ENCODE measurements at places on chromosomes 11 and 22. TPM values are rescaled to one million over a fixed set of nuclear protein-coding genes. Genes with fewer than 3 reads are reported as not detected.

RAB38 gene
- 6.9 TPM for total RNA-seq

DNA sequence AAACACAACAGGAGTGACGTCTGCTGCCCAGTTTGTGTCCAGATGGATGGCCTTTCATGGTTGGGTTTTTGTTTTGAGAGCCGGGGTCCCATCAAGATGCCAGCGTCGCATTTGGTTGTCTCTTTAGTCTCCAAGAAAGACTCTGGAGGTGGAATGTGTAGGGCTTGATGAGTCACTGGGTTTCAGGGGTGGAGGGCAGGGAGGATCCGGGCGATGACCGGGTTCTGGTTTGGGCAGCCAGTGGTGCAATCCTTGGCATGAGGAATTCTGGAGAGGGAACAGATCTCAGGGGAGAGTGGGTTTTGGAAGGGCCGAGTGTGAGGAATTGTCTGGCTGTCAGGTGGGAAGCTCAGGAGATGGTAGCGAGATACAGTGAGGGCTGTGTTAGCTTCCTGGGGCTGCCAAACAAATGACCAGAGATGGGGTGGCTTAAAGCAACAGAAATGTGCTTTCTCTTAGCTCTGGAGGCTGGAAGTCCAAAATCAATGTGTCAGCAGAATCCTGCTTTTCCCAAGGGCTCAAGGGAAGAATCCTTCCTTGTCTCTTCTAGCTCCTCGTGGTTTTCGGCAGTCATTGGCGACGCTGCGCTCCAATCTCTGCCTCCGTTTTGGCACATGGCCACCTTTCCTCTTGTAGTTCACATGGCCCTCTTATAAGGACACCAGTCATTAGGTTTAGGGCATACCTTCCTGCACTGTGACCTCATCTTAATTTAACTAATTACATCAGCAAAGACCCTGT lies 26.4 kb upstream of the PPFIA1 start:
- DNase-seq = no peak

ACP2 gene
- 87.7 TPM for total RNA-seq

DNA sequence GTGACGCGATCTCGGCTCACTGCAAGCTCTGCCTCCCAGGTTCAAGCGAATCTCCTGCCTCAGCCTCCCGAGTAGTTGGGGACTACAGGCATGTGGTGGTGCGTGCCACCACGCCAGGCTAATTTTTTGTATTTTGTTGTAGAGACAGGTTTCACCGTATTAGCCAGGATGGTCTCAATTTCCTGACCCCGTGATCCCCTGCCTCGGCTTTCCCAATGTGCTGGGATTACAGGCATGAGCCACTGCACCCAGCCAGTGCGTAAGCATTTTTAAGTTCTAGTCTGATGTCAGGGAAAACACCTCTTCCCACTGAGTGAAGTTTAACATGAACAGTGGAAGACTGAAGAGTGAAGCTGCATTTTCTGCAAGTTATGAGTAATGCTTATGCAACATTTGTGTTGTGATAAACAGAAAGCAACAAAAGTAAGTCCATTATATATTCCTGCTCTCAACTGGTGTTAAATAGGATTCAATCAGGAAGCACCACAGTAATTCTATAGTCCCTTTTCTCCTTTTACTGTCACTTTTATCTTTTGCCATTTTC lies 1219.8 kb upstream of the RAG2 start:
- no peak for DNase-seq

TMX2 gene
- 95.3 TPM for total RNA-seq

GRCh38 chr22:44709881-44710392 lies 7.9 kb downstream of the PRR5 start:
- DNase-seq = no peak

DNA sequence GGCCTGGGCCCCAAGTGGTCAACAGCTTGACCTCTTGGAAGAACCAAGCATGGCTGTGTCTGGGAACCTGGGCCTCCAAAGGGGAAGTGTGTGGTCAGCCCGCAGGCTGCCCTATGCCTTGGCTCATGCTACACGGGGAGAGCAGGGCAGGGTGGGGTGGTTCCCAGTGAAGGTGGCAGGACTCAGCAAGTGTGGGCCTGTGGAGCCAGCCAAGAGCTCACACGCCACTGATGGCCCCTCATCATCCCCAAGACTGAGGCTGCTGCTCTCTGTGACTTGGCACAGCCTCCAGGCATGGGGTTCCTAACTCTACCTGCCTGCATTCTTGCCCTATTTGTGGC lies 15.9 kb upstream of the DGCR8 start:
- no peak for DNase-seq

Measured in cardiac muscle cell (in vitro differentiated cells and primary cell).